HAP-1 (cell line): ENCODE measurements at places on chromosomes 12 and 14.

GRCh38 chr14:69424149-69424923 is 25.8 kb downstream of the SLC39A9 start:
- DNase-seq = no peak

- no peak for DNase-seq
Measured at GRCh38 chr12:59067083-59067482, 146.8 kb upstream of the LRIG3 start.

DNA sequence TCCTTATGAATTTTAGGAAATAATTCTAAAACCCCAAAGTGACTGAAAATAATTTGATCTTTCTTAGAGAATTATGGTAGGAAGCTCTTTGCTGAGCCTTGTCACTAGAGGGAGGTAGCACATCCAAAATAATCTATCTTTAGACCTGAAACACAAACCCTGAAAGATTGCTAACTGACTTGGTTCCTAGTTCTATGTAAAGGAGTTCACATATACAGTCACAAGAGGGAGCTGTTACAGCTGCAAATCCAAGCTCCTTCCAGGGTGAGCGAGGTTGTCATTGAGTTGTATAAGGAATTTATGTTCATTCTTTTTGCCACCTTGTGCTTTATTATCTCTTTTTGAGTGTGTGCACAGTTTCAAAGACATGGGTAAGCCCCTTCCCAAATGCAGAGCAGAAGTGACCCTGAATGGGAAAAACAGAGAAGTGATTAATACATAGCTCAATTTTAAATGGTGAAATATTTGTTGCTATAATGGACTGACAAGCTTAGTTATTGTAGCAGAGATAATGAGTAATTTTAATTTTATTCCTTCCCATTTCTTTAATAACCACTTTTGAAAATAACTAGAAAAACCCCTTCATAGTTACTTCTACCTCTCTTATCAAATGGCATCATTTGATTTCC is 387.9 kb downstream of the DAD1 start:
- peak; percentile 10 for DNase-seq

GRCh38 chr12:75489613-75490210 is 9.2 kb downstream of the GLIPR1 start:
- DNase-seq = no peak

DNA sequence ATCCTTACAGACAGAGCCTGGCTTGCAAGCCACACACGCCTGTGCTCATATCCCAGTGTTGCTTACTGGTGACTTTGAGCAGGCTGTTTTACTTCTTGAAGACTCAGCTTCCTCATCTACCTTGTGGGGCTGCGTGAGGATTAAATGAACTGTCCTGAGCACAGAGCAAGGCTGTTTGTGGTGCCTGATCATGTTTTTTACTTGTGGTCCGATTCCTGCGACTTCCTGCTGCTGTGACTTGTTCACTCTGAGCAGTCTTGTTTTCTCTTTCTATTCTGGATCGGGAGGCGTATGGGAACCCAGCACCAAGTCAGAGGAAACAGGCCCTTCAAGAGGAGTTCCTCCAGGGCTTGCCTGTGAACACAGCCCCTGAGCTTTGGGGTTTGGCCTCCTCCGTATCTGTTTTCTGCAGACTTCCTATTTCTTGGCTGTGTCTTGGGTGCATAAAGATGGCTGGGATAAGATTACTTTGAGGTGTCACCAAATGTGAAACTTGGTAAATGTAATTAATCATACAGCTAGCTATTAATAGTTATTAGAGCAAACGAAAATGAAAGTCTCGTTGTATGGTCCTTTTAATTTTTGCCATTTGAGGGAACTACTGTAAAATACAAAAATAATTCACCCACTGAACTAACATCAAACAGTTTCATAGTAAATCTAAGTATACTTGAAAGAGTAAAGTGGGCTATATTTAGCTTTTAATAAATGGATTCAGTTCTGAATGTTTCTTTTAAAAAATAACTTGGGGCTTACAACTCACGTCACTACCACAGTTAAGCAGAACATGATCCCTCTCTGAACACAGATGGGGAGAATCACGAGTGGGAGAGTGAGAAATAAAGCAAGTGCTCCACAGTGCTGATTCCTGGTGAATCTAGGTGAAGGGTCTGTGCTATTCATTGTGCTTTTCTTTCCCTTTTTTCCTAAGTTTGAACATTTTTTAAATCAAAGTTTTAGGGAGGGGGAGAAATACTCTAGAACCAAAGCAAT is 251.5 kb downstream of the FOXN3 start:
- DNase-seq = no peak
